Activated CD8-positive, alpha-beta memory T cell treated with anti-CD3 and anti-CD28 coated beads for 1 hour (primary cell): ENCODE measurements at places on chromosomes 4 and X.

GRCh38 chrX:72399816-72400215 is 94.1 kb upstream of the CITED1 start:
- DNase-seq: no peak

GRCh38 chr4:90174621-90175023 is 47.4 kb downstream of the CCSER1 start:
- DNase-seq: no peak

DNA sequence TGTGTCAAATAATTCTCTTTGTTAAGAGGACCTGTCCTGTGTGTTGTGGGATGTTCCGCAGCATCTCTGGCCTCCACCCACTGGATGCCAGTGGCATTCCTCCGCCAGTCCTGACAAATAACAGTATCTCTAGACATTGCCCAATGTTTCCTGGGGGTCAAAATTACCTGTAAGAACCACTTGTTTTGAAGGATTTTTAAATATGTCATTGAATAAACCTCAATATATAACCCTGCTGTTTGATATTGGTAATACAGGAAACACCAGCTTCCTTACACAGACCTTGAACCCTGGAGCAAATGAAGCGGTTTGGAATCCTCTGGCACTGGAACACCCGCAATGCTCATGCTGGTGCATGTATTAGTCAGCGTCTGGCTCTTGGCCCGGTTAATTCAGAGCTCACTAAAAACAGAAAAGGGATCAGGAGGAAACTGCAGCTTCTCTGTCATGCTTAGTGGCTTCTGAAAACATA is 101.3 kb downstream of the TBL1X start:
- DNase-seq: no peak

GRCh38 chr4:87185146-87185870 is 35.1 kb downstream of the KLHL8 start:
- DNase-seq: no peak

GRCh38 chr4:100130491-100130890 is 59.8 kb downstream of the DDIT4L start:
- no peak for DNase-seq

GRCh38 chr4:113603911-113604310 is 157.6 kb downstream of the CAMK2D start:
- DNase-seq: no peak
